Pancreas (tissue), 10 donors: ENCODE measurements at places on chromosomes 6 and 20. TPM values are rescaled to one million over a fixed set of nuclear protein-coding genes. Genes with fewer than 3 reads are reported as not detected.
A peak's percentile ranks its signal among the peaks of the same experiment; 100 is the strongest.

DNA sequence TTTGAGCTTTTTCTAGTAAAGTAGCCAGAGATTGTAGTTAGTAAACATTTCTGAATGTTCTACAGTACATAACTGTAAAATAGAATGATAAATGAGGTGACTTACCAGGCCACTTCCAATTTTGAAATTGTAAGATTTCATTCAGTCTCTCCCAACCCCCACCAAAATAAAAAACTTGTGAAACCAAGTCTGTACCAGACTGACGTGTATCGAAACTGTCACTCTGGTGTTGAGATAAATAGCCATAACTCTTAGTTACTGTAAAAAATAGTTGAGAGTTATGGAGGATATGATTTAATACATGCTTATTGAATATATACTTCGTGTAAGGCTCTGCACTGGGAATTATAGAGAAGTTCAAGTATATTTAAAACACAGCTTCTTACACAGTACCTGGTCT, 455.7 kb downstream of the PLCB1 start:
- DNase-seq, result no peak

DNA sequence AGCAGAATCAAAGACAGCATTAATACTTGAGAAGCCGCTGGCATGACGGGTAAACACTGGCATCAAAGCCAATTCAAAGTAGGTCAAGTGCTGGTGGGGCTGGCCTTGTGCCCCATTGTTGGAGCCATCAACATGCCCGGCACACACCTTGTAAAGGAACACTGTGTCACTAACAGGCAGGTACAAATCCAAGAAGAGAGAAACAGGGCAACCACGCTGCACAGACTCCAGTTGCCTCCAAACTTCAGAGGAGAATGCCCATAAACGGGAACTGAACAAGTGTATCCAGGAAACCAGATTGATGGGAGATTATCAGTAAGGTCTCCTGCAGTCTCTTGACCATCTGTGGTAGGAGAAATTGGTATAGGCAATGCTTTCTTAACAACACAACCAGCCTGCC, 127.0 kb upstream of the STXBP5 start:
- peak; percentile 57 for DNase-seq

DNA sequence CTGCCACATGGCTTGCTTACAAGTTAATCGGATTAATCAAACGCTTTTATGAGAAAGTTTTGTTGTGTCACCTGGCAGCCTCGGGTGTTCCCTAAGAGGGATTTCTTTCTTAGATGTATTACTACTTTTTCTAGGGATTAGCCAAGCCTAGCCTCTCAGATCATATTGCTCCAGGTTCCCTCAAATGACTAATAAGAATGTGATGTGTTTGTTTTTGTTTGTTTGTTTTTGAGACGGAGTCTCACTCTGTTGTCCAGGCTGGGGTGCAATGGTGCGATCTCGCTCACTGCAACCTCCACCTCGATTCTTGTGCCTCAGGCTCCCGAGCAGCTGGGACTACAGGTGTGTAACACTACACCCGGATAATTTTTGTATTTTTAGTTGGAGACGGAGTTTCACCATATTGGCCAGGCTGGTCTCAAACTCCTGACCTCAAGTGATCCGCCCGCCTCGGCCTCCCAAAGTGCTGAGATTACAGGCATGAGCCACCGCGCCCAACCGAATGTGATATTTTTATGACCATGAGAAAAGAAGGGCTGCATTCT, 977 bp downstream of the HMGN4 start:
- no peak for DNase-seq

- no peak for DNase-seq
Measured at GRCh38 chr6:151617539-151617938, 123.7 kb downstream of the CCDC170 start.

- DNase-seq, result no peak
Measured at GRCh38 chr6:63352069-63352543, 32.3 kb upstream of the LGSN start.

DNA sequence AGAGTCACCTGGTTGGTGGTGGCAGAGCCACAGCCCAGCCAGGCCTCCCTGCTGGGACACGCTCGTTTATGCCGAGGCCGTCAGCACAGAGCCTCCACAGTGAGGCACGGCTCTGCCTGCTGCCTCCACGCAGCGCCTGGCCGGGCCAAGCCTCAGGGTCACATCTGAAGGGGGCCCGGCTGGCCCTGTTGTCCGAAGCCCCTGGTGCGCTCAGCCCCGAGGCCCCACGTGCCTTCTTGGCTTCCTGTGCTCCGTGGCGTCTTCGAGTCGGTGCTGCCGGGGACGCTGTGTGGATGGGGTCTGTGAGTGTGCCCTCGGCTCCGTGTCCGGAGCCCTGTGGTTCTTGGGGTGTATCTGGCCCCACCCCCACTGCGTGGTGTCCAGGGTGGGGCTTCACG, 10.4 kb upstream of the TNFRSF6B start:
- DNase-seq, result no peak

DNA sequence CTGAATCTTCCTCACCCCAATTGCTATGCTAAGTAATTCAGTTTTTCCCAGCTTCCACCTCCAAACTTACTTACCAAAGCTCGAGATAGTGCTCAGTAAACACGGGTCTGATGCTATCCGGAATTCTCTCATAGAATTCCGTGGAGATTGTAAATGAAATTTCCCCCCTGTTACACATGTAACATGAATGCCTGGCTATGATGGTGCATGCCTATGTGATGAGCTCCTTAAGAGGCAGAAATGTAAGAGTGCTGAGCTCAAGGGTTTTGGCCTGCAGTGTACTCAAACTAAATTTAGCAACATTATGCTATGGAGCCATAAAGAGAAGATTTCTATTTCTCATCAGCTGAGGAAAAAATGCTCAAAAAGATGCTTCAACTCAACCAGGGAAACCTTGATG, 133.4 kb upstream of the FUT9 start:
- no peak for DNase-seq

GRCh38 chr6:71072508-71072907, 115.6 kb upstream of the B3GAT2 start:
- no peak for DNase-seq

The CLPSL1 gene
- 98.8 TPM for total RNA-seq

The SOX18 gene
- 5.8 TPM for total RNA-seq

The TRAM2 gene
- 11.2 TPM for total RNA-seq

The PARD6B gene
- total RNA-seq, result 11.8 TPM
